Stimulated activated CD4-positive, alpha-beta T cell treated with anti-CD3 and anti-CD28 coated beads, Interleukin-2, amount 100 ng/mL, for 24 hours (primary cell): ENCODE measurements at places on chromosomes 12 and 14.

DNA sequence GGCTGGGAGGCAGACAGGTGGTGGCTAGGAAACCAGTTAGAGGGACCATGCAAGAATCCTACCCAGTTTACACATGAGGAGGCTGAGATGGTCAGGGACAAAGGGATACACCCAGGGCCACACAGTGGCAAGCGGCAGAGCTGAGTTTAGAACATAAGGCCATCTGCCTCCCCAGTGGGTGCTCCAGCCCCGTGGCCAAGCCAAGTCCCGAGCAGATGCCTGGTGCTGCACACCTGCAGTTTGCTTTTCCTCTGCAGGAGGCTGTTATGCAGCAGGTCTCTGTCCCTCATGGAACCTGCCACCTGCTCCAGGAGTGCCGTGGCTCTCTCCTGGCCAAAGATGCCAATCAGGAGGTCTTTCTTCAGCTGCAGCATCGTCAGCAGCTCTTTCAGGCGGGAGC lies 70.8 kb downstream of the SYNE3 start:
- no peak for DNase-seq

- no peak for DNase-seq
These were observed 108.6 kb downstream of the FOXN3 start for GRCh38 chr14:89308232-89308959.

GRCh38 chr12:12214635-12215131 lies 52.2 kb downstream of the LRP6 start:
- DNase-seq: no peak

- no peak for DNase-seq
These were observed 348.4 kb downstream of the BCAT1 start for GRCh38 chr12:24600551-24600950.

- no peak for DNase-seq
These were observed 109.6 kb downstream of the DYRK2 start for GRCh38 chr12:67758119-67758518.

DNA sequence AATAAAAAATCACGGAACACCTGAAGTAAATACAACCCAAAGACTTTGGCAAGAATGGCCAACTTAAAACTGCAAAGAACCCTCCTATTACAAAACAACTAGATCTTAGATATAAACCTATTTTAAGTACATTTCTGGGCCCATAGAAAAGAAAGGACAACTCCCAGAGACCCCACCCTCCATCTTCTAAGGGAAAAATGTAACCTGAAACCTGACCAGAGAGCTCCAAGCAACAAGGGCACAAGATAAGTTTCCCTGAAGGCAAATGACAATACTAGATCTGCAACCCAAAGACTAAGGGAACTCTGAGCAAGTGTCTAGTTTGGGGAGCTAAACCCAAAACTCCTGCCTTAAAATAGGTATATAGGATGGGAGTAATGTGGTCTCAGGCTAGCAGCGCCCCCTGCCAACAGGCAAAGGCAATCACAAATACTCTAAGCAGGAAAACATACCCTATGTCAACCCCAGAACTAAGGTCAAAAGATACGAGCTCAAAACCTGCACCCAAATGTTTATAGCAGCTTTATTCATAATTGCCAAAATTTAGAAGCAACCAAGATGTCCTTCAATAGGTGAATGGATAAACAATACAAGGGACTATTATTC lies 218.9 kb downstream of the ITPR2 start:
- no peak for DNase-seq

DNA sequence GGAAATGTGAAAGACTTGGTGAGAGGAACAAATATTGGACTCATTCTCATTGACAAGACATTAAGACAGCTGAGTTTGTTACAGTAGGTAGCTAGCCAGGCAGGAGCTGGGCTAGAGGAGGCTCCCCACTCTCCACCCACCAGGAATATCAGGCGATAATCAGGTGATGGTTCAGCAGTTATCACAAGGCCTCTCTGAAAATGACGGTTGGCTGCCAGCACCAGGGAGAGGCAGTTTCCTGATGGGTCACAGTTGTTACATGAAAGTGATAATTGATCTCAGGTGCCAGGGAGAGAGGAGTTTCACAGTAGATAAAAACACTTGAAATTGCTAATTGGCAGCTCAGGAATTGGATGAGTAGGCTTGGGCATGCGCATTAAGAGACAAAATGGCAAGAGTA lies 116.5 kb downstream of the TMTC2 start:
- DNase-seq: no peak

- no peak for DNase-seq
These were observed 40.1 kb upstream of the DCN start for GRCh38 chr12:91222746-91223145.

DNA sequence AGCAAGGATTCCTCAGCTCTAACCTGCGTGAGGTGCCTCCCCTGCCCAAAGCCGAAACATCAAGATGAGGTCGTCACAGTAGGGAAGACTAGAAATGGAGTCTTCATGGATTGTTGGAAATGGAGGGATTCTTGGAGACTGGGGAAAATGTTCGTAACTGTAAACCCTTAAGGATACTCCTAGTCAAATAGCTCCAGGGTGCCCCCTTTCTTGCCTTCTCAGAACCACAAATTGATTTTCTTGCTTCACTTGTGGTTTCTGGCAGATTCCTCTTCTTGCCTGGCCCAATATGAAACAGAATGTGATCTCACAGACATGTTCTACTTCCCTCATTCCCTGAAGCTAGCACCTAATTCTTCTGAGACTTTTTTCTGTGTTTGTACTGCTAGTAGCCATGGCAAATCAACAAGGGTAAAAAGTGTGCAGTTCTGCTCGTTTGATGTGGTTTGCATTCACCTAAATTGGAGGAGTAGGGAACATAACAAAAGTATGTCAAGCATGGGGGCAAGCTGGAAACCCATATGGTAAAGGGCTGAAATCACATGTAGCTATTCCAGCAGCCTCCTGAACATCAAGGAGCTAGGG lies 332.0 kb downstream of the PAWR start:
- DNase-seq: no peak

DNA sequence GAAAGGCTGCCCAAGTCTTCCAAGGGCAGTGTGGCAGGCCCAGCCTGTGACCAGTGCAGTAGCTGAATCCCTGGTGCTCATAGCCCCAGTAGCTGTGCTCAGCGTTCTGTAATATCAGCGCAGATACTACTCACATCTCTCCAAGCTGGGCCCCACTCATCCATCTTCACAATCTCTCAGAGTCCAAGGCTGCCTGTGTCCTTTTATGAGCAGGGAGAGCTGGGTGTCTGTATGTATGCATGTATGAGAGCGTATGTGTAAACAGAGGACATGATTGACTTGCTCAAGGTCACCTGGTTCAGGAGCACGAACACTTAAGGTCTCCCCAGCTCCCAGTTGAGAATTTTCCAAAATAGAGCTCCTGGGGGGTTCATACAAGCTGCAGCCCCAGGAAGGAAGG lies 5.4 kb downstream of the AQP6 start:
- DNase-seq: no peak

- no peak for DNase-seq
These were observed 20.3 kb downstream of the MTA1 start for GRCh38 chr14:105439710-105440553.
